ENCODE measurements at places on chromosomes 2 and 18.

DNA sequence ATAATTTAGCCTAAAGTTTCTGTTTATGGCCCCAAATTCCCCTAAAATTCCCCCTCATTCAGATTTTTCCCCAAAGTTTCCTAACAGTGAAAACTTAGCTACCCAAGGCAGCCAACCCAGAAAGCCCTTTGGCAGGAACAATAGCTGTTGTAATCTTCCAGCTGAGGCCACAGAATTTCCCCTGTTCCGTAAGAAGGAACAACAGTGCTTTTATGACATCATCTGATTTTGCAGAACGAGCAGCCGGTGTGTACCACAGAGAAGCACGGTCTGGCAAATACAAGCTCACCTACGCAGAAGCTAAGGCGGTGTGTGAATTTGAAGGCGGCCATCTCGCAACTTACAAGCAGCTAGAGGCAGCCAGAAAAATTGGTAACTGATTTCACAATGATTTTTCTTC, 6.3 kb downstream of the TNFAIP6 start:
- no peak for DNase-seq

DNA sequence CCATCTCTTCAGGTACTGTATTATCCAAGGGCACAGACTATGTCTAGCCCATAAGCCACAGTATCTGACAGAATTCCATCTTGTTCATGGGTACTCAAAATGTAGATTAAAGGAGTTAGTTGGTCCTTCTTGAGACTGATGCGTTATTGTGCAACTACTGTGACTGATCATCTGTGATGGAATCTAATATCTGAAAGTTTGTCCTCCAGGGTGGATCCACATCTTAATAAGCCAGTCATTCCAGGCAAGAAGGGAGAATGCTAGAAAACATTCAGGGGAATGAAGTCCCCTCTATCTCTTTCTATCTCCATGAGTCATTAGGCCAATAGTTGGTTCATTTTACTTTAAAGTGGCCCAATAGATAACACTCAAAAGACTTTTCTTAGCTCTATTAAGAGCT, 252.6 kb downstream of the EXOC6B start:
- DNase-seq, result no peak

- no peak for DNase-seq
Observed at GRCh38 chr2:32792416-32792815, 154.3 kb upstream of the LTBP1 start.

DNA sequence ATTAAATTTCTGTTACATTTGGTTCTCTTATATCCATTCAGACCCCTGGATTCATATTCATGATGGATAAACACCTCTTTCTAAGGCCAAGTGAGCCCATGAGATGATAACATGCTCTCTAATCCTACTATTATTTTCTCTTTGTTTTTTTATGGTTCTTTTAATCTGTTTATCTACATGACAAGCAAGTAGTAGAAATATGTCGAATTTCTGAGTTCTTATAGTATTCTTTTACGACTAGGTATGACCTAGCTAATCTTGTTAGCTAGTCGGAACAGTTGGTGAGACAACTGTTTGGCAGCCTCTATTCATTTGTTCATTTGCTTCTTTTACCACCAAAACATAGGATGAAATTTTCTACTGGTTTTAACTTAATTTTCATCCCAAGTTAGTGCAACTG, 98.1 kb upstream of the SCG2 start:
- no peak for DNase-seq

DNA sequence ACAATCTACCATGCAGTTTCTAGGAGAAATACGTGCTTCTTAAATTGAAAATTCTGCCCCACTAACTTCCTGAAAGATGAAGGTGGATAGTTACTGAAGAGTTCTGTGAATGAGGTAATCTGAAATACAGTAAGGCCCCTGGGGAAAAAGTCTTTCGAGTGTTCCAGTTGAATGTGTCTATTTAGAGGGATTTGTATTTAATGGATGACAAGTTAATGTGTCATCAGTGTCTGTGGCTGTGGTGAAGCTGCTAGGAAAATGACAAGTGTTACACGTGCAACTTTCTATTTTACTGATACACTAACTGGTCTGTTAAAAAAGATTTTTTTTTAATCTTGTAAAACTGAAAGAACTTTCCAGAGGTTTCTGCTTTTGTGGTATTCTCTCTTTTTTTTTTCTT, 384.6 kb downstream of the STK39 start:
- DNase-seq, result no peak

- no peak for DNase-seq
Observed at GRCh38 chr18:72866901-72867745, 664 bp downstream of the NETO1 start.

DNA sequence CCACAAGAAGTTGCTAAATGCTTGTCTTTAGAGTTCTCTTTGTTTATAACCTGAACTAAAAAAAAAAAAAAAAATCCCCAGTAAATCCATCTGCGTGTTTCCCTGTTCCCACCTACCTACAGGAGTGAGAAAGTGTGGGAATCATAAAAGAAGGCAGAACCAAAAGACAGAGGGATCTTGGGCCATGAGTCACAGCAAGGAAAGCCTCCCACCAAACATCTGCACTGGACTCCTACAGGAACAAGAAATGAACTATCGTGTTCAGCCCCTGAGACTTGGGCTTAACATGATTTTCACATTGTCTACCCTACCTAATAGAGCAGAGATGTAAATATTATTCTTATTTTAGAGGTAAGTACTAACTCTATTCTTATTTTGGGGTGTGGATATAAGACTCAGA, 1761.2 kb upstream of the CELF4 start:
- DNase-seq, result no peak

GRCh38 chr2:29460190-29460589, 345.0 kb downstream of the CLIP4 start:
- DNase-seq, result no peak

DNA sequence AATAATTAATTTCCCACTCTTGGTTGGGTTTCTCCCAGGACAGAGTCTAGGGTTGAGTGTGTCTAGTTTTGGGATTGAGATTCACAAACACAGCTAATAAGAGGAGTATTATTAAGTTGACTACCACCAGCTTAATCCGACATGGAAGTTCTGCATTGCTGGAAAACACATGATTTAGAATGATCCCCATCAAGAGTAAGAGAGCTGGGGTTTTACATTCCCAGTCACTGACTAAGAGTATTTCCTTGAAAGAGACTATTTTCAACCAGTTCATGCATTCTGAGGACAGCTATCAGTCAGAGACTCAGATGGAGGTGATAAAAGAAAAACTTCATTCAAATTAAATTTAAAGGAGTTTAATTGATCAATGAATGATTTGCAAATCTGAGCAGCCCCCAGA, 334.6 kb upstream of the LRATD1 start:
- no peak for DNase-seq

DNA sequence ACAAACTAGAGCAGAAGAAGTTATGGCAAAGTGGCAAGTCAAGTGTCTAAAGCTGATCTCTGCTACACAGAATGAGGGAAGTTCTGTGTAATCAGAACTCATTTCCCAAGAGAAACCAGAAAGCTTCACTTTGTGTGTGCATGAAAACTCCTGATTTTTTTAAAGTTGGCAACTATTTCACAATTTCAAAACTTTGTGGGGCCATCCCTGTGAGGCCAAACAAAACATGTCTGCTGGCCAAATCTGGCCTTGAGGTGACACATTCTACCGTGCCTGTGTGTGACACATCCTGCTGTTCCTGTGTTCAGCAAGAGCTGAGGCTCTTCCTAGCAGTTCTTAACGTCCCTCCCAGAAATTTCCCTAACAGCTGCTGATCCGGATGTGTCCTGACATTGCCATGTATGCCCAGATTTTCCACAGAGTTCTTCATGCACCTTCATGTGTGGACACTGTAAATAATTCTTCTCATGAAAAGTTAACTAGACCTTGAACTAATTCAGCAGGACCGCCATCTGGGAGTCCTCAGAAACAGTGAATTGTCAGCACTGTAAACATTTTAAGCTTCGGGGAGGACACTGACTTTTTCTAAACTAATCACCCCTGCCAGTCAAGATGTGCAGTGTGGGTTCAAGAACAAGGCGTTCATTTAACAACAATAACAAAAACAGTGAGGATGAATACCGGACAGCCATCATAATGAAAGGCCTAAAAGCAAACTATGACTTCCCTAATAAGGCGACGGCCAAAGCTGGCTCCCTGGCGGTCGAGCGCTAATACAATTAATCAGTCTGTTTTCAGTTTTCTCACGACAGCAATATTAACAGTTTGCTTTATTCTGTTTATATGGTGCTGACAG, 99.0 kb downstream of the PLEKHM3 start:
- DNase-seq, result peak; percentile 56

GRCh38 chr18:26806224-26806623, 59.3 kb downstream of the AQP4 start:
- no peak for DNase-seq

DNA sequence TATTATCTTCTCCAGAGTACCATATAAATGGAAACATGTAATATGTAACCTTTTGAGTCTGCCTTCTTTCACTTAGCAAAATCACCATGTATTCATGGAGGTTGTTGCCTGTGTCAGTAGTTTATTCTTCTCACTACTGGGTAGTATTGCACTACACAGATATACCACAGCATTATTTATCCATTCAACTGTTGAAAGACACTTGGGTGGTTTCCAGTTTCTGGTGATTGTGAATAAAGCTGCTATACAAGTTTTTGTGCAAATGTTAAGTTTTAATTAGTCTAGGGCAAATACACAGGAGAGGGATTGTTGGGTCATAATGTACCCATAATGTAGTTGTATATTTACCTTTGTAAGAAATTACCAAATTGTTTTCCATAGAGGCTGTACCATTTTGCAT, 29.6 kb upstream of the RPRD1A start:
- no peak for DNase-seq

GRCh38 chr2:211664321-211664720, 874.3 kb downstream of the ERBB4 start:
- no peak for DNase-seq

- no peak for DNase-seq
Observed at GRCh38 chr2:239942090-239942489, 83.1 kb downstream of the NDUFA10 start.

DNA sequence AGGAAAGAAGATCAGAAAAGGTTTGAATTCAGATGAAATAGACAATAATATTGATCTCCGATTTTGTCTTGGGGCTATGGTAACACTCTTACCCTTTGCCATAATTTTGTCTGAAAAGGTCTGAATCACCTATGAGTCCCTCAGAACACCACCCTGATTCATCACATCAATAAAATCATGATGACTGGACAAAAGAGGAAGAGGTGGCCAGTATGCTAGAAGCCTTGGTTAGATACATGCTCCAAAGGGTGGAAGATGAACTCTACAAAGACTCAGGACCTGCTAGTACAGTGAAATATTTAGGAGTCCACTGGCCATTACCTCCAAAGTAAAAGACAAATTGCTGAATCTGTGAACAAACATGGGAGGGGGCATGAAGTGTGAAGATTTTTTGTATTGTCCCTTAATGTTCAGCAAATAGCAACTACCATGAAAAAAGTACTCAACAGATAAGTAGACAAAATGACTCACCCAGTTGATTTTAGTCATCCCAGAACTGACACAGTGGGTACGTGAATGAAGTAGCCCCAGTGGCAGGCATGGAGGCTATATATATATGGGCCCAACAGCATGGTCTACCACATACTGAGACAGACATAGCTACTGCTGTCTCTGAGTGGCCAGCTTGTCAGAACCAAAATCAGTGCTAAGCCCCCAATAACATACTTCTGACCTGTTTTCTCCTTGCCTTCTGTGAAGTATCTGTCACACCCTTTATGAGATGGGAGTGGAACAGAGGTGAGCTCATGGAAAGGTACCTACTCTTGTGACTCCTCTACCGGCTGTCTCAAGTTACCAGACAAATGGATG, 36.5 kb upstream of the GLS start:
- DNase-seq, result no peak

GRCh38 chr2:228846161-228846560, 424.9 kb downstream of the PID1 start:
- DNase-seq, result no peak

GRCh38 chr2:100757621-100758394, 62.1 kb upstream of the NPAS2 start:
- peak; percentile 73 for DNase-seq

GRCh38 chr18:79934311-79935097, 16.9 kb downstream of the SLC66A2 start:
- DNase-seq, result no peak

DNA sequence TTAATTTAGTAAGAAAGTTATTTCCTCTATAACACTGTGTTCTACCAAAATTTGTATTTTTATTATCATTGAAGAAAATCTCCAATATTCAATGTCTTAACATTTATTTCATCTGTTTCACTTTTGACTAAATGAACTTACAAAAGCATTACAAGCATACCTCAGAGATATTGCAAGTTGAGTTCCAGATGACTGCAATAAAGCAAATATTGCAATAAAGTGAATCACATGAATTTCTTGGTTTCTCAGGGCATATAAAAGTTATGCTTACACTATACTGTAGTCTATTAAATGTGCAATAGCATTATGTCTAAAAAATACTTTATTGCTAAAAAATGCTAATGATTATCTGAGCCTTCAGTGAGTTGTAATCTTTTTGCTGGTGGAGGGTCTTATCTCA, 78.3 kb downstream of the TTC32 start:
- DNase-seq, result peak; percentile 66

All from AG09309 (cell line).